ENCODE measurements at places on chromosomes 6 and 20.

- no peak for DNase-seq
These were observed 292.2 kb downstream of the PACRG start for GRCh38 chr6:163019926-163020325.

GRCh38 chr6:166636191-166636933, 9.3 kb upstream of the RPS6KA2 start:
- no peak for DNase-seq

- no peak for DNase-seq
These were observed 692.0 kb downstream of the DHX35 start for GRCh38 chr20:39654171-39654570.

DNA sequence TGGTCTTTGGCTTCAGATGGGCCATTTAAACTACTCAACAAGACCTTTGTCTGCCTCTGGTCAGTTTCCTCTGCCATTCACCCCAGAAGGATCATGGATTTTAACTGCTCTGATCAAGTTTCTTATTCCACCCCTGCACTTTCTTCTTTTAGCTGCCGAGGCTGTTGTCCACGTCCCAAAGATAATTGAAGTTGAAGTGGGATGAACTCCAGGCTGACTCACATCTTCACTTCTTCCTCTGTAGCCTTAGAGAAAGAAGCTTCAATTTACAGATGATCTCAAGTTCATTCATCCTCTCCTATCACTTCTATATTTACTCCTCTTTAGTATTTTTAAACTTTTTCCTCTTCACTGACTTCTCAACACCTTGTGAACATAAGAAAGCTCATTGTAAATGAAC, 651.6 kb downstream of the UTRN start:
- DNase-seq = no peak

DNA sequence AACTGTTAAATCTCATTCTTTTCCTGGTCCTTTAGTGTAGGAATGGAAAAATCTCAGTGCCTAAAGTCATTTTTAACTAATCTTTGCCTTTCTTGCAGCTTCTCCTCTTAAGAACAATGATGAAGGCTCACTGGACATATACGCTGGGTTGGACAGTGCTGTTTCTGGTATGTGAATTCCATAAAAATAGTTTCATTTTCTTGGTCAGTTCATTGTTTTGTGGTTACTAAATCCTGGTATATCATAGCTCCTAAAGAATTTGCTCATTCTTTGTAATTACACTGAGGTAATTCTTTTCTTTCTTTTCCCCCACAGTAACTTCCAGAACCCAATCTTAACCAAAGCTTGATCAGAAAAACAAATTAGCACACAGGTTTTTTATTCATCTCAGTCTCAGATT, 23.4 kb downstream of the CASP8AP2 start:
- no peak for DNase-seq

All from activated CD4-positive, alpha-beta T cell treated with anti-CD3 and anti-CD28 coated beads, Interleukin-2, amount 50 U/mL, for 24 hours (primary cell).